ENCODE measurements at places on chromosomes 1 and 21.

- ATAC-seq, result no peak
Observed at GRCh38 chr1:179510038-179510437, 65.7 kb downstream of the NPHS2 start.

GRCh38 chr1:234238060-234238459 lies 135.2 kb upstream of the COA6 start:
- no peak for ATAC-seq

GRCh38 chr21:32044205-32045180 lies 171.7 kb downstream of the HUNK start:
- no peak for ATAC-seq

GRCh38 chr21:36626791-36627190 lies 72.1 kb upstream of the SIM2 start:
- no peak for ATAC-seq

DNA sequence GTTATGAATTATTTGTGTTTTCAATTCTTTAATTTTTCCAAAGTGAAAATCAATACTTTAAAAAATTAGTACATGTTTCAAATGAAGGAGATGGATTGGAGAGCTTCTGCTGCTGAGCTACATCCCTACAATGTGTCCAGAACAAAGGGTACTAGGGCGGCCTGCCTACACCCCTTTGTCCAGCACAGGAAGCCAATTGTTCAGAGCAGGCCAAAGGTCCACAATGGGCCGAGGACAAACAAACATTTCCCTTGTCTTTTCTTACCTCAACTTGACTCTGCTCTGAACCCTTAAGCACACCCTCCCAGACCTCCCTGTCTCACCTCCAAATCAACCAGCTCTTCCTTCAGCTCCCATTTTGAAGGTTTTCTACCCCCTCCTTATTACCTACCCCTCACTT lies 39.4 kb upstream of the CAMK1G start:
- no peak for ATAC-seq

GRCh38 chr1:161209790-161210409 lies 5.2 kb upstream of the FCER1G start:
- ATAC-seq, result peak; percentile 97

GRCh38 chr1:182087719-182088350 lies 26.3 kb upstream of the ZNF648 start:
- ATAC-seq, result no peak

Measured in SK-N-SH treated with all-trans-retinoic acid at 6 μM for 48 hours (cell line).